ENCODE measurements at places on chromosomes 12 and 14.

- no peak for DNase-seq
- H3K27me3 ChIP-seq: peaks cover 76% of the 10 kb centered on the region
- H3K4me1 ChIP-seq: no peaks in the 10 kb centered on the region
- peak overlapping the region; percentile 15 for H3K27ac ChIP-seq
- H3K4me3 ChIP-seq: no peak overlapping the region
Observed at GRCh38 chr12:4962539-4963486, 53.1 kb downstream of the KCNA1 start.

- H3K36me3 ChIP-seq: no peaks in the 10 kb centered on the region
- H3K27me3 ChIP-seq: no peaks in the 10 kb centered on the region
- no peak overlapping the region for H3K27ac ChIP-seq
- no peak for DNase-seq
- no peak overlapping the region for H3K4me3 ChIP-seq
- H3K4me1 ChIP-seq: no peaks in the 10 kb centered on the region
Observed at GRCh38 chr12:38543151-38543550, 226.6 kb downstream of the ALG10B start.

GRCh38 chr14:21884995-21885394, 211.4 kb upstream of the OR4E1 start:
- no peaks in the 10 kb centered on the region for H3K4me1 ChIP-seq
- no peak overlapping the region for H3K27ac ChIP-seq
- no peak for DNase-seq
- H3K36me3 ChIP-seq: no peaks in the 10 kb centered on the region

- no peak for DNase-seq
- H3K27me3 ChIP-seq: peaks cover 40% of the 10 kb centered on the region
- H3K27ac ChIP-seq: no peak overlapping the region
- H3K36me3 ChIP-seq: no peaks in the 10 kb centered on the region
- H3K4me3 ChIP-seq: no peak overlapping the region
Observed at GRCh38 chr14:65927931-65928356, 515.4 kb downstream of the FUT8 start.

GRCh38 chr14:85853996-85854526, 324.1 kb downstream of the FLRT2 start:
- no peaks in the 10 kb centered on the region for H3K4me1 ChIP-seq
- no peak overlapping the region for H3K27ac ChIP-seq
- H3K36me3 ChIP-seq: no peaks in the 10 kb centered on the region

Measured in naive B cell (primary cell).